Activated T-helper 1 cell treated with Interleukin-2 at 50 U/mL for 16 hours (primary cell): ENCODE measurements at places on chromosomes 4 and X.

DNA sequence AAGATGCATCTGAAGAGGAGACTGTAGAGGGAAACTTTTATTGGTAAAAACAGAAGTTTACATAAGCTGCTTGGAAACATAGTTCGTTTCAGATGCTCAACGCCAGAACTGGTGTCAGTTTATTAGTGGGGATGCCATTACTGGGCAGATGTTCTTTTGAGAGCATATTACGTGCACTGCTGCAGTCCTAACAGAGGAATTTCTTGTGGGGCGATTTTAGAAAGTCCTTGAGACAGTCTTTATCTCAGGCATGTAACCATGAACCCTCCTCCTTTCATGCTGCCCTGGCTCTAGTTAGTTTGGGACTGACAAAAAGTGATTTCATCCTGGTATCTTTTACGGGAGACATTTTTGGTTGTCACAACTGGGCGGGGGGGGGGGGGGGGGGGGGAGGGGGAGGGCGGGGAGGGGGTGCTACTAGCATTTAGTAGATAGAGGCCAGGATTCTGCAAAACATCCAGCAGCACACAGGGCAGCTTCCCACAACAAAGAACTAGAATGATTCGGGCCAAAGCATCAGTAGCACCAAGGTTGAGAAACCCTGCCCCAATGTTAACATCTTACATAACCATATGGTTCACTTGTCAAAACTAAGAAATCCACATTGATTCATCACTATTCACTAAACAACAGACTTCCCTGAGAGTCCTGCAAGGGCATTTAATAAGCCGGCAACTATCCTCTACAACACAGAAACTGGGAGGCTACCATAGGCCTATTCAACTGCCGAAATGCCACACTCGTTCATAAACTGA is 118.6 kb upstream of the FTHL17 start:
- no peak for DNase-seq

- no peak for DNase-seq
Measured at GRCh38 chrX:3286196-3286945, 60.1 kb downstream of the MXRA5 start.

DNA sequence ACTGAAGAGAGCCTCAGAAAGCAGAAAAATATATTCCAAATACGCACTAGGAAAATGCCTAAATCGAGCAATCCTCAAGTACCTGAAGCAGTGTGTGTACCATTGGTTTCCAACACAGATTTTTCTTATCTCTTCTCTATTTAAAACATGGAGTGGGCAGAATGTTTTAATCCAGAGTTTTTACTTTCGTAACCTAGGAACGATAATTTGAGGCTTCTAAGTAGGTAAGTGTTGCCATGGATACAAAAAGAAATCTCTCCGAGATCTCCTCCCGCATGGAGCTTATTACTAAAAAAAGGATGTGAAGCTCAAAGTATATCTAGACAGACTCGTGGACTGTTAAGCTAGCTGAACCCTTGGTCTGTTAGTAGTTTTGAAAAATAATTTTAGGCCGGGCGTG is 23.0 kb upstream of the OTUD4 start:
- no peak for DNase-seq

GRCh38 chrX:41471786-41472185 is 24.6 kb downstream of the NYX start:
- DNase-seq: no peak

GRCh38 chr4:5220028-5220427 is 168.7 kb downstream of the STK32B start:
- DNase-seq: no peak

DNA sequence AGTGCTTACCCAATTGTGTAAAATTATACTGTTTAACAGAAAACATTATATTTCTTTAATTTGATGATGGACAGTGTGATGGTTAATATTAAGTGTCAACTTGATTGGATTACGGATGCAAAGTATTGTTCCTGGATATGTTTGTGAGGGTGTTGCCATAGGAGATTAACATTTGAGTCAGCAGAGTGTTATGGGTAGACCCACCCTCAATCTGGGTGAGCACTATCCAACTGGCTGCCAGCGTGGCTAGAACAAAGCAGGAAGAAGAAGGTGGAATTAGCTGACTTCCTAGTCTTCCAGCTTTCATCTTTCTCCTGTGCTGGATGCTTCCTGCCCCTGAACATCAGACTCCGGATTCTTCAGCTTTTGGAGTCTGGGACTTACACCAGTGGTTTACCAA is 42.1 kb downstream of the HS6ST2 start:
- no peak for DNase-seq

- DNase-seq: no peak
Measured at GRCh38 chrX:18468599-18468998, 43.2 kb downstream of the CDKL5 start.

GRCh38 chr4:41211951-41212615 is 2.3 kb downstream of the APBB2 start:
- no peak for DNase-seq

- DNase-seq: no peak
Measured at GRCh38 chr4:189513421-189513820, 427.3 kb upstream of the FRG1 start.

GRCh38 chr4:88880501-88881226 is 176.3 kb downstream of the FAM13A start:
- no peak for DNase-seq

GRCh38 chr4:1217366-1217765 is 31.6 kb downstream of the CTBP1 start:
- no peak for DNase-seq

DNA sequence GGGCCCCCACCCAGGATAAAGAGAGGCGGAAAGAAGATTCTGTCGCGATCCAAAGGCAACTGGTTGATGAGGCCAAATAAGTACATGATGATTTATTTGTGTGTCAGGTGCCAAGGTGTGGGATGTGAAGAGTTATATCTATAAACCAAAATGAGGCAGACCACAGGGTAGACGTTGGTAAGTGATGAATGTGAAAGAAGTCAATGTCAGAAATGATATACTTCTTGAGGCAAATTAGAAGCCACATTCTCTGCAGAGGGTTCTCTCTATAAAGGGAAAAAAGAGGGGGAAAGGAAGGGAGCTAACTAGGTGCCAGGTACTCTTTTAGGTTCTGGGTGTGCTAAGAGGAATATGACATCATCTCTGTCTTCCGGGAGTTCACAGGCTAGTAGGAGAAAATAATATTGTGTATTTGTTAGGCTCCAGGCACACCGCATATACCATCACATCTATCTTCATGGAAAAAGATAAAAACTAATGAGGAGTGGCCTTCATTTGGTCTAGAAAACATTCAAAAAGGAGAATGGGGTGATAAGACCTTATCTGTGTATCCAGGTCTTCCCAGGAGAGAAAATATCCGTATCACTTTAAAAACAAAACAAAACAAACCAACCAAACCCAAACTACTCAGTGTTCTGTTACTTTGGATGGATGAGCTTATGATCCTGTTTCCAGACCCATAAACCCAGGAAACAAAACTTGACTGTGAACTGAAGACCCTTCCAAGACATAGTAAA is 4.8 kb upstream of the SH2D1A start:
- no peak for DNase-seq

- DNase-seq: no peak
Measured at GRCh38 chr4:16092682-16093319, 9.0 kb upstream of the PROM1 start.

DNA sequence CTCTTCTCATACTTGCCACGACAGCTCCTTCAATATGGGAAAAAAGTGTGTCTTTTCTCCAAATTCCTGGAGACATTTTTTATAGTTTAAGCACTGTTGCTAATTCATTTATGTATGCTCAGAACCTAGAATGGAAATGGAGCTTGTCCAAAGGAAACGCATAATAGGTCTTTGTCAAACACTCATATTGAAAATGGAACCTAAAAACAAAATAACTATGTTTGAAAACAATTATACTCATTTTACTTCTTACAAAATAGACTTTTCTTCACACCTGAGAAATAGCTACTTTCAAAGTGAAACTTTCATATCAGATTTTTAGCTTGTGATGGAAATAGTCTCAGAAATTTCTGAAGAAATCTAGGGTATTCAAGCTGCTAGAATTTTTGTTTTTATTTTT is 529.7 kb upstream of the BOD1L1 start:
- DNase-seq: no peak

DNA sequence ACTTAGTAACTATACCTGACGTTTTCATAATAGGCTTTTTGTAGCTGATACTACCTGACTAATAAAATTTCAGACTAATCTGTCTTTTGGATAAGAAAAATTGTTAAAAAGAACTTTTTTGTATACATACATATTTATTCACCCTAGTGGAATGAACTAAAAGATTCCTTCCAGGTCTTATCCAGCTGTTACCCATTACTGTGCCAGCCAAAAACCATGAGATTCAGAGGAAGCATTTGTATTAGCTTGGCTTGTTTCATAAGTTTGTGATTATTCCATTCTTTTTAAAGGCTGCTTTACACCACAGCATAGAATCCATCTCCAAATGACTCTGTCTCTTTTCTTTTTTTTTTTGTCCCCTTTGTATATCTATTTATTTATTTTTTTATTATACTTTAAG is 149.4 kb downstream of the FAT4 start:
- DNase-seq: no peak

GRCh38 chr4:6509587-6509986 is 37.2 kb upstream of the PPP2R2C start:
- DNase-seq: no peak

DNA sequence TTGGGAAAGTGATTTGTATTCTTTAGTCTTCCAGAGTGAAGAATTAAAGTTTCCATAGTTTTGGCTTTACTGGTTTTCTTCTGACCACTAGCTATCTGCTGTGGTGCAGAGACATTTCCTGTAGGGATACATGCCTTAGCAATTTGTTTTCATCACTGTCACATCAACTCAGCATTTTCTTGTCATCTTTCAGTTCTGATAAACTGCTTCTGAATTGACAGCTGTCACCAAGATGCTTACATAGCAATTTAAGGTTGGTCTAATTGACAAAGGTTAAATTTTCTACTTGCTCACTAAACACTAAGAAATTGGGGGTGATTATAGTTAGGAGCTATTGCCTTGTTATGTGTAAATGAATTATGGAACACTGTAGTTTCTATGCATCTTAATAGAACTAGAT is 232.5 kb downstream of the TEX13A start:
- no peak for DNase-seq

DNA sequence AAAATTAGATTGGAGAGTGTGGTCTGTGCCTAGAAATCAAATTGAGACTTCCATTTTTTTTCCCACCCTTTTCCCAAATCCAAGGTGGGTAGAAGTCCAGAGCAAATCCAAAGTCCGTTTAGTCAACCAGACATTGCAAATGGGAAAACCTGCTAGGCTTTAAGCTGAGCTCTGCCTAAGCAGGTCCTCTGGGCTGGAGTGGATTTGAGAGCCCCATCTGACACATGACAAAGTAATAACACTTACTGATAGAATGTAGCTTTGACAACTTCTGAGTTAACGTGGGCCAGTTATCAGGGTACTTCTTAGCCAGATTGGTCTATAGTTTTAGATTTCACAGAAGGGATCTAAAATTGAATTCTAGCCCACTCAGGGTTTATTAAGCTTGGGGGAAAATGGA is 242.3 kb downstream of the GALNTL6 start:
- no peak for DNase-seq

DNA sequence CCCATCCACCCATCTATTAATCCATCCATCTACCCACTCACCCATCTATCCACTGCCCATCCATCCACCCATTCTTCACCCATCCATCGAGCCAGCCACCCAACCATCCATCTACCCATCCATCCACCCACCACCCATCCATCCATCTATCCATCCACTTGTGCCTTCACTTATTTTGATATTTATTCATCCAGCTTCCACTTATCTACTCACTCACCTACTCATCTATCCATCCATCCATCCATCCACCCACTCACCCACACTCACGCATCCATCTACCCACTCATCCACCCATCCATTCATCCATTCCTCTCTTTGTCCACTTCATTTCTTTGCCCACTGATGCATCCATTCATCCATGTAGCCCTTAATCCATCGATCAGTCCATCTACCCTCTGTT is 72.9 kb upstream of the AFAP1 start:
- DNase-seq: no peak

GRCh38 chr4:181307824-181308223 is 935.4 kb upstream of the TENM3 start:
- no peak for DNase-seq

GRCh38 chr4:40316782-40317635 is 18.1 kb upstream of the CHRNA9 start:
- DNase-seq: no peak

- DNase-seq: no peak
Measured at GRCh38 chr4:92814677-92815076, 510.9 kb downstream of the GRID2 start.
